Stimulated activated CD4-positive, alpha-beta T cell treated with anti-CD3 and anti-CD28 coated beads, Interleukin-15, amount 100 ng/mL, for 48 hours (primary cell): ENCODE measurements at places on chromosomes 16 and 17.

- no peak for DNase-seq
These were observed 26.8 kb upstream of the FBXO47 start for GRCh38 chr17:38994026-38994425.

DNA sequence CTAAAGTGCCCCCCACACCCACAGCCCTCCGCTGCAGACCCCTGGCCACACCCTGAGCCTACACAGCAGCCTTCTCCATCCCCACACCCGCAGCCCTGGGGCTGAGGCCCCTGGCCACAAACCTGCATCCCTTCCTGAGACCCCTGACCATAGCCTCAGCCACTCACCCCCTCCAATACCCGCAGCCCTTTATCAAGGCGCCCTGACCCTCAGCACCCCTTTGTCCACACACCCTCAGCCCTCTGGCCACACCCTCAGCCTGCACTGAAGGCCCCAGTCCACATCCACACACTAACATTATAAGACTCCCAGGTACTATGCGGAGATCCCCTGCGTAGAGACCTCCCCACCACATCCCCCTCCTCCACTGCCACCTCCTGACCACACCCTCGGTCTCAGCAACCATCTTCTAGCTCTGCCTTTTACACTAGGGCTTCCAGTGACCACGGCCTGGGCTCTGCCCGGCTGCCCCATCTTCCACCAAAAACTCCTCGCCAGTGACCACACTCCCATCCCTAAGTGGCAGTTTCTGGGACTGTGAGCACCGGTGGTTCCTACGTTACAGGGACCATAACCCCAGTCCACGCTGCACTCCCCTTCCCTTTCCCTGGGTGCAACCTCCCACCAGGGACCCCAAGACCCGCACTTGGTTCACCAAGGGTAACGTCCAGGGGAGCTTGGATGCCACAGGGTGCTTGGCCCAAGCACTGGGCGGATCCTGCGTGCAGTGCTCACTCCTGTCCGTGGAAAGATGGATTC lies 818 bp downstream of the TPPP3 start:
- no peak for DNase-seq

DNA sequence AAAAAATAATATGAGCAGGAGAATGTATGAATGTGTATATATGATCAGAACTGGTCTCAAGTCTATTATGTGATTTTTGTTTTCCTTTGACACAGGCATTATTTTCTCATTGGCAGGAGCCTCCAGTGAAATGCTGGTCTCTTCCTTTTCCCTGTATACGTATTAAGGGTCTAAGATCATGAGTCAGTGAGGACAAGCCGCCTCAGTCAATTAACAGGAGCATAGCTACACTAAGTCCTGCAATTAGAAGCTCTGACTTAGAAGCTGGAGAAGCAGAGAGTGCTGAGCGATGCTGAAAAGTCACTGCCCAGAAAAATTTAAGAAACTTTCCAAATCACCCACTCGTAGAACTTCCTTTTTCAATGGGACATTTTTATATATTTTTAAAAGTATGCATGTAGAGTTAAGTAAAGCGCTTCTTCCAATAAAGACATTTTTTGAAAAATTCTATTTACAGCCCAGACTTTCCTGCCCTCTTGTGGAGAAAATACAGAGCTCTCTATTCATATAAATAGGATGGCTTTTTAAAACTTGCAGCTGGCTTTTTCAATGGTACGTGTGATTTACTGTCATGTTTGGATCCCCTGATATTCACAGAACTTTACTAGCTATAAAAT lies 70.2 kb upstream of the PSMD7 start:
- DNase-seq: no peak

GRCh38 chr16:87468550-87468949 lies 24.3 kb downstream of the ZCCHC14 start:
- no peak for DNase-seq

GRCh38 chr16:35795361-35796029 lies 2336.1 kb downstream of the TP53TG3F start:
- no peak for DNase-seq

DNA sequence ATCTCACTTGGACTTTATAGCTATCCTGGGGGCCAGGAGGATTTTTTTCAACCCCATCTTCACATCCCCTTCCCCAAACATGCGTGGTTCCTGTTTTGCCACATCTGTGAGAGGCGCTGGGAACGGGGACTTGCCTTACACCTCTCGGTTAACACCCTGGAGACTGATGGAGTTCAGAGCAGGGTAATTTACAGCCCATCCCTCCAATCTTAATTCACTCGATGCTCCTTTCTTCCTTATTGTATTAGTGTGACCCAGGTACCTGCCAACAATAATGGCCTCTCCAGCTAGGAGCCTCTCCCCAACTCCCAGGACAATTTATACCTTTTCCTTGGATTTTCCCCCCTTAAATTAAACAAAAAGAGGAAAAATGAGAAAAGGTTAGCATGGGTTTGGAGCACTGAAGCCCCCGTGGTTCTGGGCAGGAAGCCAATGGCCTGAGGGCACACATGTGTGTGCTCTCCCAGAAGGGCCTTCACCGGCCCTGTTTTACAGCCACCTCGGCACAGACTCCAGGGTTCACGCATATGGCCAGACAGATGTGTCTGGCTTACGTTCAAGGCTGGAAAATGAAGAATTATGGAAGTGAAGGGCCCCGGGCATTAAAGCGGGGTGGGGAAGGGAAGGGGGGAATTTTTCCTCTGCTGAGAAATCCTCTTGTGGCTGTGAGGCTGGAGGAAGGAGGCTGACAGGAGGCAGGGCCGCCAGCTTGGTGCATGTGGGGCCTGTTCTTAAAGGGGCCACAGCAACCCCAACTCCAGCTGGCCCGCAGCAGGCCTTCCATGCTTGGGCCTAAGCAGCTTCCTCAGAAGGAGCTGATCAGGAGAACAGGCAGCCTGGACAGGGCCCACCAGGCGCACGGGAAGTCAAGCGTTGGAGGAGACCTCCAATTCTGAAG lies 21.4 kb downstream of the HIC1 start:
- no peak for DNase-seq

GRCh38 chr17:55167024-55167725 lies 97.6 kb upstream of the HLF start:
- no peak for DNase-seq

DNA sequence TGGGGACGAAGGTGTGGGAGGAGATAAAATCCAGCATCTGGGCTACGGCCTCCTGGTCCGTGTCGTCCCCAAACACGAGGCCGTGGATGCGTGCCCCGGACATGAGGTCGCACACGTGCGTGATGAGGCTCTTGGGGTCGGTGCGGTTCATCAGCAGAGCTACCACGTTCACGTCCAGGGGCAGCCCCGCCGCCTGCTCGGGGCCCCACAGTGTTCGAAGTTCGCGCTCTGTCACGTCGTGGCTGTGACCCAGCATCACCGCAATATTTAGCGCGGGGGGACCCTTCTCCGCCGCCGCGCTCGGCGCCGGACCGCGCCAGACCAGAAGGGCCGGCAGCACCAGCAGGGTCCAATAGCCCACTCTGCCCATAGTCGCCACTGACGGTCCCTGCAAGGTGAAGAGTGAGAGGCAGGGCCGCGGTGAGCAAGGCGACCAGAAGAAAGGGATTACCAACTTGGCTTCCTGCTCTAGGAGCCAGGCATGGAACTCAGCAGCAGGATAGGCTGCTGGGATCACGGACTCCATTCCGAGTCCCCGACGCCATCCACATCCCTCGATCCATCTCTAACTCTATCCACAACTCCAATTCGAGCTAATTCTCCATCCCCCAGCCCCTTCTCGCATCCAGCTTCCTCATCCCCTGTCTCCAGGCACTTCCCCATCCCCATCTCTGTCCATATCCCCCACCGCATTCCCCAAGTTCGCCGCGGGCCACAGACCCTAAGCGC lies 2.0 kb downstream of the GRIN2A start:
- DNase-seq: no peak

DNA sequence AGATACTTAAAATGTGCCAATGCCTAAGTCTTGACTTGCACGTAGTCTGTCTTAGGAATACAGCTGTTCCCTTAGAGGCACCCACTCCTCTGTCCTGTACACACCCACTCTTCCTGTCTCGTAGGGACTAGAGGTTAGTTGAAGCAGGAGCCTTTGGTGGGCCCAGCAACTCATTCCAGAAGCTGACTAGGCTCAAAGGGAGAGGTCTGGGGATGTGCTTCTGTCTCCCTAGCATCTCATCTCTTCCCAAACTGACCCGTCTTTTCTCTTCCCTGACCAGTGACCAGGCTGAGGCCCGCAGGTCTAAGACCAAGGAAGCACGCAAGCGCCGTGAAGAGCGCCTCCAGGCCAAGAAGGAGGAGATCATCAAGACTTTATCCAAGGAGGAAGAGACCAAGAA lies 4.2 kb downstream of the RPL19 start:
- no peak for DNase-seq

- no peak for DNase-seq
These were observed 60.7 kb downstream of the OR1D5 start for GRCh38 chr17:3002538-3003295.

GRCh38 chr16:23856251-23856709 lies 20.5 kb downstream of the PRKCB start:
- DNase-seq: no peak

- no peak for DNase-seq
These were observed 209.4 kb upstream of the C16orf82 start for GRCh38 chr16:26857371-26857770.

- no peak for DNase-seq
These were observed 9.2 kb downstream of the PER1 start for GRCh38 chr17:8142887-8143580.

GRCh38 chr17:67285360-67285759 lies 40.4 kb upstream of the HELZ start:
- no peak for DNase-seq

GRCh38 chr16:53971616-53972015 lies 267.7 kb downstream of the FTO start:
- DNase-seq: no peak

DNA sequence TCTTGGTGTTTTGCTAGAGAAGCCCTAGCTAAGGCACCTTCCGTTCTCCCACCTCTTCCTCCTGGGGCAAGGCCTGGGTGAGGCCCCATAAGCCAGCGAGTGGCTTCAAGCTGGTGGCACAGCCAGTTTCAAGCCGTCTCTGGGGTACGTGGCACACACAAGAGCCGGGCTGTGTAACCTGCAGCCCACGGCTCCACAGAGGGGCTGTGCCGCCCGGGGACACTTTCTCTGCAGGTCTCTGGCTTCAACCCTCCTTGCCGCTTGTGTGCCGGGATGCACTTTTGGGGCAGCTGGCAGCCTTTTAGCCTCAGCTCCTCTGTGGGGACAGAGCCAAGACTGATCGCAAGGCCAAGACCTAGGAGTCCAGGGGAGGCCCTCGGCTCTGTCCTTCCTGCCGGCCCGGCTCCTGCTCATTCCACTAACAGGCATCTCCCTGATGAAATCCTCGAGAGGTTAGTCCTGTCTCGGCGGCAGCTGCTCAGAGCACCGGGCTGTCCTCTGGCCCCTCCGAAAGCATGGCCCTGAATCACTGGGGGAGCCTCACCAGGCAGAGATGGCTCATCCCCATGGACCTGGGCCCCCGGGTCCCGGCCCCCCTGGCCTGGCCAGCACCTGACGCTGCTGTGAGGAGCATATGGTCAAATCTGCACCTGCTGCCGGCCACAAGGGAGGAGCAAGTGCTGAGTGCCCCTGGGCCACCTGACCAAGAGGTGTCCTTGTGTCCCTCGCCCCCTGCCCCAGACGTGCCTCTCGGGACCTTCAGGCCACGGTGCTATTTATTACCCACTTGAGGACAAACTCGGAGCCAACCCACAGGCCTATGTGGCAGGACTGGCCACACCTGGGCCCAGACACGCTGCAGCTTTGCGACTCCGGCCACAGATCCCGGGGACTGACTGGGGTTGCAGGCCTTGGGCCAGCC lies 98.5 kb downstream of the METRNL start:
- no peak for DNase-seq

- DNase-seq: no peak
These were observed 72.8 kb downstream of the AMFR start for GRCh38 chr16:56352351-56353053.

DNA sequence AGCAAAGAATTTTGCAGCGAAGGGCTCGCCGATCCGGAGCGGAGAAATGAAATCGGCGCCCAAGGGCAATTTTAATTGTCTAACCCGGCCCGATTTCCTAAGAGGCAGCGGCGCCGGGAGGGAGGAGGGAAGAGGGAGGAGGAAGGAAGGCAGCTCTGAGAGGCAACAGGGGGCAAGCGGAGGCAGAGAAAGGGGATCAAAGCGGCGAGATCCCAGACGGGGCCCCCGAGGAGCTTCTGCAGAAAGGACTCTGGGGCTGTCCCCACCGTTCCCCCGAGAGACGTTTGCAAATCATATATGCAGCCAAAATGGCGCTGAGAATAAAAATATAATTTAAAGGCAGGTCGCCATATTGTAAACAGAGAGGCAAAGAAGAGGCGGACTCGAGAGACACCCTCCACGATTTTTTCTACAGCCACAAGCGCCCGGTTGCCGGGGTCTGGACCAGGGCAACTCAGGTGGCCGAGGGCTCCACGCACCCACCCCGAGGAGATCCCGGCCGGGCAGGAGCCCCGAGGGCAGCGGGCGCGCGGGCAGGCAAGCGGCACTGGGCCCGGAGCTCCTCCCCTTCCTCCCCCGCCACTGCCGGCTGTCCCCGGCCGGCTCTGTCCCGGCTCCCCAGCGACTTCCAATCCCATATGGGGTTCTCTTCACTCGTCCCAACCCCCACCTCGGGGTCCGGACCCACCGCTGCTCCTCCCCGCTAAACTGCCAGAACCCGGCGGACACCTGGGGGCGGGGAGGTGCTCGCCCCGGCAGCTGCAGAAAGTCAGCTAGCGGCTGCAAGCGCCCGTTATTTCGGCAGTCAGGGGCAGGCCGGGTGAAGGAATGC lies 1.9 kb downstream of the PHF12 start:
- peak; percentile 63 for DNase-seq

DNA sequence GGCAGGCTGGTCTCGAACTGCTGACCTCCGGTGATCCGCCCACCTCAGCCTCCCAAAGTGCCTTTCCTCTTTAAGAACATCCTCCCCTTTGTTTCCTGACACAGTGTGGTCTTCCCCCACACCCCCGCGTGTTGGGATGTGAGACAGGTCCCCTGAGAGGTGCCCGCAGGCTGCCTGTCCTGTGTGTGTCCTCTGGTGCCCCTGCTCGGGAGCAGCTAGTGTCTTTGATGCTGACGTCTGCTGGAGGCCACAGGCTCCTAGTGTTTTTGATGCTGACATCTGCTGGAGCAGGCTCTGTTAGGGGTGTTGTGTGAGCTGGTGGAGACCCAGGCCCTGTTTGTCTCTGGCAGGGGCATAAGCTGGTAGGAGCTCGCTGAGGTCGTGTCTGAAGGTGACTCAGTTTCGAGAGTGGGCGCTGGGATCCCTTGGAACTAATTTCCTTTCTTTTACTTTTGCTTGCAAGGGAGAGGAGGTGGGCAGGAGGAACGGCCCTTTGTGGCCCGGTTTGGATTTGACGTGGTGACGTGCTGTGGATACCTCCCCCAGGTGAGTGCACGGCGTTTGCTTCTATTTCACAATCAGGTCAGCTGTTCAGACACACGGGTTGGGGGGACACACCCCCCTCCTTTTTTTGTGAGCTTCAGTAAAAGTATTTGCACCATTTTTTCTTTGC lies 6.0 kb downstream of the FN3KRP start:
- no peak for DNase-seq

- DNase-seq: no peak
These were observed 118.3 kb downstream of the BANP start for GRCh38 chr16:88069397-88070168.
